Activated CD4-positive, alpha-beta memory T cell treated with anti-CD3 and anti-CD28 coated beads, Interleukin-2, amount 10 ng/mL, durations not matched to agents 7 days and 5 days (primary cell): ENCODE measurements at places on chromosomes 7 and 10.

GRCh38 chr10:72418679-72419078 is 64.0 kb upstream of the DNAJB12 start:
- no peak for DNase-seq

GRCh38 chr10:83179371-83179770 is 959.9 kb upstream of the GHITM start:
- no peak for DNase-seq

GRCh38 chr10:107013258-107014006 is 151.1 kb downstream of the SORCS1 start:
- DNase-seq = no peak

- no peak for DNase-seq
These were observed 873 bp downstream of the PRKAR2B start for GRCh38 chr7:107045195-107045960.

- no peak for DNase-seq
These were observed 25.3 kb downstream of the CHCHD3 start for GRCh38 chr7:133056370-133057238.

- no peak for DNase-seq
These were observed 80.4 kb upstream of the GARIN1A start for GRCh38 chr7:128591705-128592104.

DNA sequence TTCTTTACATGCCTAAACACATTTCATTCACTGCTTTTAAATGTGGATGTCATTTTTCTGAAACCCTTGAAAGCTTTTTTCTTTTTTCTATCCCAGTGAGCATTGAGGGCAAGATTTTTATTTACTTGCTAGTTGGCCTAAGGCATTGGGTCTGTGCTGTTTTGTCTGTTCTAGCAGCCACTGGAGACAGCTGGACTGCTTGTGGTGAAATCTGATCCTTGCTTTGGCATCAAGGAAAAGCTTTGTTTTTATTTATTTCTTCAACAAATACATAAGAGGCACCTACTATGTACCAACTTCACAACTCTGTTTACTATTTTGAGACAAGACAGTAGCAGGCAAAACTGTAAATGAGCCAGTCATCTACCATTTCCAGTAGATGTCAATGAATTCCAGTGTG is 28.4 kb upstream of the PDLIM1 start:
- no peak for DNase-seq

GRCh38 chr10:65620404-65621048 is 1305.3 kb upstream of the LRRTM3 start:
- DNase-seq = no peak

- DNase-seq = no peak
These were observed 23.8 kb downstream of the DHX32 start for GRCh38 chr10:125857185-125857760.

GRCh38 chr7:386385-386784 is 96.4 kb downstream of the FOXL3 start:
- DNase-seq = no peak
